ENCODE measurements at places on chromosomes 12 and 14. TPM values are rescaled to one million over a fixed set of nuclear protein-coding genes. Genes with fewer than 3 reads are reported as not detected.
A peak's percentile ranks its signal among the peaks of the same experiment; 100 is the strongest.

The CLEC12A gene
- not detected for polyA plus RNA-seq

The SLC25A47 gene
- not detected for polyA plus RNA-seq

The KLRC2 gene
- not detected for polyA plus RNA-seq

DNA sequence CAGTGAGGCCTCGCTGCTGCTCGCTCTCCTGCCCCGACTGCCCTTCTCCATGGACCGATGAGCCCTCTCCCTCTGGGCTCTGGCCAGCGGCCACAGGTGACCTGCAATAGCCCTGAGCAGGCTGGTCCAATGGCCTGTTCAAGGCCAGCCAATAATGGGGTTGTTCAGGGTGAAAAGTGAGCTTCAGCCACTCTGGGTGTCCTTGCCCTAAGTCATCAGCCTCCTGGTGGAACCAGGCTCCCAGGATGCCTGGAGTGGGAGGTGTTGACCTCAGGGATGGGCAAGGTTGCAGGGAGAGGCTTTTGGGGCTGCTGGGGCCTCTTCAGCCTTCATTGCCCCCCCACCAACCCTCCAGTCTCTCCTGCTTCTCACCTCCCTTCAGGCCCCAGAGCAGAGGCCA, 79.7 kb downstream of the RFLNA start:
- no peak for DNase-seq

DNA sequence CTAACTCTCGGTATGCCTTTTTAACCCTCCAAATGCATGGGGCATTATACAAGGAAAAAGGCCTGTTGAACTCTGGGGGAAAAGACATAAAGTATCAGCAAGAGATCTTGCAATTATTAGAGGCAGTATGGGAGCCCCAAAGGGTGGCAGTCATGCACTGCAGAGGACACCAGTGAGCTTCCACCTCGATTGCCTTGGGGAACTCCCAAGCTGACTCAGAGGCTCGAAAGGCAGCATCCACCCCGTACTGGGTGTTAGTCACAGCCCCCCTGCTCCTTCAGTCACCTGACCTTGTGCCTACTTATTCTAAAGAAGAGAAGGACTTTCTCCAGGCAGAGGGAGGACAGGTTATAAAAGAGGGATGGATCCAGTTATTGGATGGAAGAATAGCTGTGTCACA, 781.4 kb upstream of the TMEM132C start:
- peak; percentile 68 for DNase-seq

DNA sequence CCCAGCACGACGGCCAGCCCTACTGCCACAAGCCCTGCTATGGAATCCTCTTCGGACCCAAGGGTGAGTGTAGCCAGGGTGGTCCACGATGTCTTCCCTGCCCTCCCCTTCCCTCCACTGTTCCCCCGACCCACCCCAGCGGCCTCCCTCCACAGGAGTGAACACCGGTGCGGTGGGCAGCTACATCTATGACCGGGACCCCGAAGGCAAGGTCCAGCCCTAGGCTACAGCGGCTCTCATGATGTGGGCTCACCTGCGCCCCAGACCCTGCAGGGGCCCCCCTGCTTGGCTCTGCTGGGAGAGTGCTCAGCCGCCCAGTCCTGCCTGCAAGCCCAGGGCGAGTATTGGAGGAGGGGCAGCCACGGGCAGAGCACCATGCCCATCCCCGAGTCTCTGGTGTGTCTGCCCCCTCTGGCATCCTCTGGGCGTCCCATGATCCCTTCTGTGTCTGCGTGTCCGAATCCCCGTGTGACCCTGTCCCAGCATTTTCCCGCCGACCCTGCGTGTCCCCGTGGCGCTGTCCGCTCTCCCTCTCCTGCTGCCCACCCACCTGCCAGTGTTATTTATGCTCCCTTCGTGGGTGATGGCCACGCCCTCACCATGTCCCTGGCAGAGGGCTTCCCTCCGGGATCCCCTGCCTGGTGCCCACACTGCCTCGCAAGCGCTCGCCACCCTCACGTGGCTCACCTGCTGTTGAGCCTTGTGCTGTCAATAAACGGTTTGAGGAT, 5.0 kb downstream of the CRIP2 start:
- DNase-seq: no peak
